ENCODE measurements at places on chromosomes 6 and 20.
A peak's percentile ranks its signal among the peaks of the same experiment; 100 is the strongest.

DNA sequence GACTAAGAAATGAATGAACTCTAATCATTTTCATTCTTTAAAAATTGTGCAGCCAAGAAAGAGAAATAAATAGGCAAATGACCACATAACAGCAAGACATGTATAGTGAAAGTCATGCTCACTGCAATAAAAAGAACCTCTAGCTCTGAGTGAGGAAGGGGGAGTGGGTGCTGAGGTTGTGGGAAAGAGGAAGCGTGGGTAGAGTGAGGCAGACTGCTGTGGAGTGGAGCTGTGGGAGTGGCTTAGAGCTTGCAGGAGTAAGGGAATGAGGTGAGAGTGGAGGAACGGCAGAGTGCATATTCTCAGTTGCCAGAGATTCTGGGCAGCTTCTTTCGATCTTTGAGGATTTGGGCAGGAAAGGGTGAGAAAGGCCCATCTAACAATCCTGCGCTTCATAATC, 10.4 kb downstream of the DEFB129 start:
- ATAC-seq = peak; percentile 64

GRCh38 chr6:127290391-127291265, 24.0 kb downstream of the RNF146 start:
- ATAC-seq = no peak

DNA sequence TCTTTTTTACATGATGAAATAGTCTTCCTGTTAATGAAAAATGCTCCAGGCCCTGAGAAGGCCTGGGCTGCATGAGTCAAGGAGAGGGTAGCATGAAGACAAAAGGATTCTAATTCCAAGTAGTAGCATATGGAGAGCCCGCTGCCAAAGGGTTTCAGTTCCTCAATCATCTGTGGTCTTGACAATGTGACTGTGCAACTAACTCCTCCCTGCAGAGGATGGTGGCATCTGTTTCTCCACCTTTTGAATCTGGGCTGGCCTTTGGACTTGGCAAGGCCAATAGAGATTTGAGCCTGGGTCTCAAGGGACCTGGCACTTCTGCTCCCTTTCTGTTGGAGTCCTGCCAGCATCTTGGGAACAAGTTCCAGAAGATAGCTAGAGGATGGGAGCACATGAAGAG, 35.1 kb upstream of the ANKEF1 start:
- no peak for ATAC-seq

GRCh38 chr6:157056275-157056674, 267.0 kb downstream of the TMEM242 start:
- peak; percentile 56 for ATAC-seq

- ATAC-seq = no peak
These were observed 2.3 kb upstream of the GMPR start for GRCh38 chr6:16236009-16236501.

DNA sequence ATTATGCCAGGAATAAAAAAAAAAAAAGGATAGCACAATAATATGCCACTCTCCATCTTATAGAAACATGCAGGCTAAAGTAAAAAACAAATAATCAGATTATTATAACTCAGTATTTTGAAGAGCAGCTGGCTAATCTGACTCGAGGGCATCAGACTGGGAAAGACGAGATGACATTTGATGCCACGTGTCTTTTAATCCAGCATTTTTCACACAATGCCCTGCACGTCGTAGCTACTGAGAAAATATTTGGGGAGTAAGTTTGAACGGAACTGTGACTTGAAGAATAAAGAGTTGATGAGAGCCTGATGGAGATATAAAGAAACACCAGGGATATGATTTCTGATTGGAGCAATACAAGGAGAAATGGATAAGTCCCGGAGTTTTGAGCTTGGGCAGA, 237.7 kb downstream of the ARID1B start:
- ATAC-seq = no peak

Measured in activated CD4-positive, CD25-positive, alpha-beta regulatory T cell treated with anti-CD3 and anti-CD28 coated beads, Interleukin-2, amount 50 U/mL, for 24 hours (primary cell).